ENCODE measurements at places on chromosomes 5 and 9. TPM values are rescaled to one million over a fixed set of nuclear protein-coding genes. Genes with fewer than 3 reads are reported as not detected.

DNA sequence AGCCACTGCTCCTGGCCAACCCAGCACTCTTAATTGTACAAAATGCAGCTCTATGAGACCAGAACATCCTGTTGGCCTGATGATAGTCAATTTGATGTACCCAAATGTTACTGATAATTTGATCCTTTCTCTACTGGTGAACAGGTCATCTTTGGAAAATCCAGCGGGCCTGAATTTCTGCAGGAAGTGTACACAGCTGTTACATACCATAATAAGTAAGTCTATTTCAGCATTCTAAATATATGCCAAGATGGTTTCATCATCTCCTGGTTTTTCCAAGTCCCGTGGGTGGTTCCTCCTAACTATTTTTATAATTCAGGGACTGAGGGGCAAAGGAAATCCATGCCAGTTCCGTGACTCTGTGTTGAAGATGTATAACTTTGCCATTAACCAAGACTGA is 155.4 kb downstream of the DOCK8 start:
- no peak for DNase-seq

DNA sequence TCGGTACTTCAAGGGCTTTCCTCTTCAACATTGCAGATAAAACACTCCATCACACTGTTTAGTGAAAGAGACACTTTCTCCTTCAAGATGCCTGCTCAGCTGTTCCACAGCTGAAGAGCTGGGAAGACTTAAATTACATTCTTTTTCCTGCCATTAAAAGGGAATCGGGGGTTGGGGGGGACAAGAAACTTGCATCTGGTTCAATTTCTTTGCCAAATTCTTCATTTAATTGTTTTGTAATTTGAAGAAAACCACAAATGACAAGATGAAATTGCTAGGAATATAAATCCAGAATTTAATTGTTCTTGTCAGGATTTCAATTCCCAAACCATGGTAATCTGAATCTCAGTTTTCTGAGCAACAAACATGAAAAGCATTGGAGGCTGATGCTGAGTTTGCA is 478.3 kb downstream of the EBF1 start:
- no peak for DNase-seq

Gene RNF183
- total RNA-seq: 0.12 TPM

GRCh38 chr5:107248066-107248695 is 422.6 kb downstream of the EFNA5 start:
- peak; percentile 53 for DNase-seq

- DNase-seq: no peak
These were observed 130.0 kb downstream of the ENC1 start for GRCh38 chr5:74510476-74511075.

- no peak for DNase-seq
These were observed 176.5 kb upstream of the PANK3 start for GRCh38 chr5:168755548-168756093.

Gene CTXN3
- total RNA-seq: not detected

GRCh38 chr9:96158147-96158546 is 143.8 kb downstream of the HSD17B3 start:
- DNase-seq: no peak

GRCh38 chr9:115799734-115800133 is 353.9 kb upstream of the PAPPA start:
- DNase-seq: no peak

DNA sequence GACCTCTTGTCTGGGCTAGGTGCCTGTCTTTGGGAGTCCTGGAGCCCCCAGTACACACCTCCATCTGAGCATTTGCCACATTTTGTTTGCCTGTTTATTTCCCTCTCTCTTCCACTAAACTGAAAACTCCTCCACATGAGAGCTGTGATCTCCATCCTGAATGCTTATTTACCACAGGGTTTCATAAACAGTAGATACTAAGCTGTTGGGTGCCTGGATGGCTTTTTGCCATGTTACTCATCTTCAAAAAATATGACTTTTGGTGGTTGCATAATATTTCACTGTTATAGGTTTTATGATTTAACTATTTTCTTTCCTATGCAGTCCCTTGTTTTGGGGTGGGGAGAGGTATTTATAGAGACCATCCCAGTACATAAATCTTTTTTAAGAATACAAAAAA is 99.6 kb downstream of the APBA1 start:
- no peak for DNase-seq
